ENCODE measurements at places on chromosomes 7 and 10.
A peak's percentile ranks its signal among the peaks of the same experiment; 100 is the strongest.

GRCh38 chr10:3623746-3624145 lies 161.3 kb downstream of the KLF6 start:
- no peak for DNase-seq

DNA sequence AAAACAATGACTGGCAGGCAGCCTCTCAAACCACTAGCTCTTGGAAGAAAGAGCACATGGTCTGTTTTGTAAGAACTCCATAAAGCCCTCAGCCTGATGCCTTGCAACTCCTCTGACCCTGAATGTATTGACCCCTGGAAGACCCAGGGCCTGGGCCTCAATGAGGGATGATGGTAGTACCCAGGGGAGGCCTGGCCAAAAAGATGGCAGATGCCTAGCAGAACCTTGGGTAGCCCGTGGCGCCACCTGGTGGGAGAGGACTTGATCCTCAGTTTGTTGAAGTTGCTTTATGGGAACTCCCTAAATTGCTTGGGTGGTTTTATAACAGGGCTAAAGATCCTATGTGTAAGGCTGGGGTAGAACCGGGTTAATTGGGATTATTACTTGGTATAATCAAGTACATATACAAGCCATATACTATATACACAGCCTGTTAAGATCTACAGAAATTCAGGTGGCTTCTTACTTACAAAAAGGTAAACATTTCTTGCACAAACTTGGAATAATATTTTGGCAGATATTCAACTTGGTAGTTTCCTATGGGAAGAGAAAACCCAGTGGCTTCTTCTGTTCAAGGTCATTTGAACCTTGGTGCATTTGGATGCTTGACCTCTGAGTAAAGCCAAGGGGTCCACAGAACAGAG lies 95.8 kb upstream of the CACUL1 start:
- DNase-seq, result peak; percentile 14

GRCh38 chr10:133526957-133527588 lies at the start of gene CYP2E1:
Gene CYP2E1 (plus strand): TSS chr10:133527363. CDS start chr10:133527396, 33 bp downstream.
- no peak for DNase-seq

DNA sequence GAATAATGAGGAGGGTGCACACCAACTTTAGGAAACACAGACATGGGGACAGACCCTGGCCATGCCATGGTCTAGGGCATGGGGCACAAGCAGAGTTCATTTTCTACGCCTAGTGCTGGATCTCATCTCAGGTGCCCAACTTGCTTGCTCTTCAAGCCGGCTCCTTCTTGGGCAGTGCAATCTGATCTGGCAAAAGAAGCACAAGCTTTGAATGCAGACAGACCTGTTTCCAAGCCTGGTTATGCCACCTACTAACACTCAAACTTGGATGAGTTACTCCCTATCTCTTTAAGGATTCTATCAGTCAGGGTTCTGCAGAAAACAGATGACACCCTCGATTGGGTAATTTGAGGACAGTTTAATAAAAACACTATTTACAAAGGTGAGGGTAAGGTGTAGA lies 34.9 kb upstream of the WAPL start:
- DNase-seq, result no peak

DNA sequence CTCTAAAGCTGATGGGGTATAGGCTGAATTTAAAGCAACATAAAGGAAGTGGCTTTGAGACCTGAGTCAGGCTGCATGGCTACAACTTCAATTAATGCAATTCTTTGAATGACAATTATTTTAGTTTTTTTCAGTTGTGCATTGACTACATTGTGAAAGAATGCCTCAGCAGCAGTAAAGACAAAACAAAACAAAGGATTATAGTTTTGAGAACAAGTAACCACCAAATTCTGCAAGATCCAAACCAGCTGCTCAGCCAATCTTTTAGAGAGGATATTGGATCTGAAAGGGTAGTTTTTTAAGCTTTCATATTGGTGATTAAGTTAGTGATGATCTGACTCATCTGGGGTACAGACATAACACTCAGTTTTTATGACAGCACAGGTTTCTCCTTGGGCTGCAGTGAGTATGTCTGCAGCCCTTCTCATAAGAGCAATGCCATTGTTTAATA lies 40.6 kb upstream of the ABCA13 start:
- DNase-seq, result no peak

DNA sequence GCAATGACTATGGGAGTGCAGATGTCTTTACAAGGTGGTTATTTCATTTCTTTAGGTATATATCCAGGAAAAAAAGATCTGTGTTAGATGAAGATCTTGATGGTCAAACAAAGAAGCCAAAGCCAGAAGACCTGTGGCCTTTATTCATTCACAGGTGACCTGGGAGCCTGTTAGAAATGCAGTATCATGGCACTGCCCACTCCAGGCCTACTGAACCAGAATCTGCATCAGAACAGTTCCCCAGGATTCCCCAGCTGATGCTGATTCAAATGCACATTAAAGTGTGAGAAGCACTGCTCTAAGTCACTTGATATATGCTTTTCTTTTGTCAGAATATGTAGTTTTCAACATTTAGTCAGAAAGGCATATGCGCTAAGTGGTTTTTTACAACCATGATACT lies 251.1 kb downstream of the IPMK start:
- no peak for DNase-seq

- no peak for DNase-seq
Observed at GRCh38 chr7:82057476-82057875, 287.6 kb upstream of the HGF start.

DNA sequence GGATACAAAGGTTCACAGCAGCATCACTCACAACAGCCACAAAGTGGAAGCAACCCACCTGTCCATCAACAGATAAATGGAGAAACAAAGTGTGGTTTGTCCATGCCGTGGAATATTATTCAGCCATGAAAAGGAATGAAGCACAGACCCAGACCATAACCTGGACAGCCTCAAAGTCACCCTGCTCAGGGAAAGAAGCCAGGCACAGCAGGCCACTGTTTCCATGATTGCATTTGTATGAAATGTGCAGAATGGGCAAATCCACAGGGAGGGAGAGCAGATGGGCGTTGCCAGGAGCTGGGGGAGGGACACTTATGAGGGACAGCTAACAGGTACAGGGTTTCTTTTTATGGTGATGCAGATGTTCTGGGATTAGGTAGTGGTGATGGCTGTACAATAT lies 30.3 kb downstream of the FOXL3 start:
- no peak for DNase-seq

DNA sequence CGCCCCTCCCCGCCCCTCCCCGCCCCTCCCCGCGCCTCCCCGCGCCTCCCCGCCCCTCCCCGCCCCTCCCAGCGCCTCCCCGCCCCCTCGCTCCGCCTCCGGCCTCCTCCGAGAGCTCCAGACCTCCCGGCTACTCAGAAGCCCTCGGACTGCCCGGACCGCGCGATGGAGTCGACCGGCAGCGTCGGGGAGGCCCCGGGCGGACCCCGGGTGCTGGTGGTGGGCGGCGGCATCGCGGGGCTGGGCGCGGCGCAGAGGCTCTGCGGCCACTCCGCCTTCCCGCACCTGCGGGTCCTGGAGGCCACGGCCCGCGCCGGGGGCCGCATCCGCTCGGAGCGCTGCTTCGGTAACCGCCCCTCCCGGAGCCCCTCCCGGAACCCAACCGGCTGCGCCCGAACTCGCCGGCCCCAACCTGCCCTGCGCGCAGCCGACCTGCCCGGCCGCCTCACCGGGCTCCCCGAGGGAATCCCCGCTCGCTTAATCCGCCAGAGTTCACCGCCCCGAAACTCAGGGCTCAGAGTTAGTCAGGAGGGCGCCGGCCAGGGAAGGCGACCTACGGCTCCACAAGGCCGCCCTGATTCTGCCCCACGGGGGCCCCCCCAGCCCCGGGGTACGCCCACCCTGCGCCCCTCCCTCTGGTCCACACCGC lies at the start of gene PAOX:
TSS of gene PAOX (plus strand) at position 111 of the 649 bp plus-strand sequence. CDS start at position 166, 55 bp downstream.
- DNase-seq, result no peak

- no peak for DNase-seq
Observed at GRCh38 chr7:132878204-132878919, 203.5 kb downstream of the CHCHD3 start.

All from CMK (cell line).